ENCODE measurements at places on chromosomes 2 and 18.

- DNase-seq, result no peak
These were observed 619 bp upstream of the FAM168B start for GRCh38 chr2:131093696-131094462.

DNA sequence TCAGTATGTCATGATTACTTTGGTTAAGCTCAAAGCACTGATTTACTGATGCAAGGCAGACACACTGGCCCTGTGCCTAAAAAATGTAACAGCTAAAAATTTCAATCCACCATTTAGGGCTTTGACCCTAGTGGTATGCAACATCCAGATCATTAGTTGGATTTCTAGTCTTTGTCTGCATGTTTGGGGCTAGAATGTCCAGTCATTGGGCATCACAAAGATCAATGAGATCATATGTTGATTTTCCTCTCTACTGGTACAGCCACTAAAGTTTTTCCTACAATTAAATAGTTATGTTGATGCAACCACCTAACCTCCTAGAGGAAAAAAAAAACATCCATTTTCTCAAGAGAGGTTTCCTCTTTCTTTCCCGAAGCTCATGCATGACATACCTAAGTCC is 53.4 kb upstream of the REV1 start:
- no peak for DNase-seq

DNA sequence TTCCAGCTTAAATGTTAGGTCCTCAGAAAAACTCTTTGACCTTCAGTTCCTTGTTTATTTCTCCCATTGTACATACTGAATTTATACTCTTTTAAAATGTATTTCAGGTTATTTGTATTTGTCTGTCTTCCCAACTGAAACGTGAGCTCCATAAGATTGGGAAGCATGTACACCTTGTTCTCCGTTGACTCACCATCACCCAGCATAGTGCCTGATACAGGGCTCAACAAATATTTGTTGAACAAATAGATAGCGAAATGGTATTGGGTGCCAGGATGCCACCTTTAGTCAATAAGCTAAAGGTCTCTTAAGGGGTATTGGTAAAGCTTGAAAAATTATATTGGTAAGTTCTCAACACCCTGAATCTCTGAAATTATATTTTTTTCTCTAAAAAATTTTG is 1841.3 kb upstream of the CELF4 start:
- DNase-seq, result no peak

DNA sequence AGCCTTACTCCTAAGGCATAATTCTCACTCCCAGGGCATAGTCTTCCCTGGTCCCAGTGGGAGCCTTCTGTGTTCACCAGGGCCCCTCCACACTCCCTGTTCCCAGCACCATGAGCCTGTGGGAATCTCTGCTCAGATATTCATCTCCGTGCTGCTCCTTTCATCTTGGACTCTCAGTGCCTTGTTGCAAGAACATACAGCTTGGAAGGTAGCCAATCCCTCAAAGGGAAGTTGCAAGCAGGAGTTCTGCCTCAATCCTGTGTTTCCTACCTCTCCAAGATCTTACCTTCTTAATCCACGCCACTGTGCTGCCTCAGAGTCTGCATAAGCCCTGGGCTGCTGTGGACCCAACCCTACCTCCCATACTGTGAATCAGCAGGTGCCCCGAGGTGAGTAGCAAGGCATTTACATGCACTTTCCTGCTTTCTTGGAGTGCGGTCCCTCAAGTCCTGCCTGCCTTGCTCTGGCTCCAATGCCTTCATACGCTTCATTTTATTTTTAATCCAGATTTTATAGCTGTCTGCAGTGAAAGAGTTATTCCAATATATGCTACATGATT is 413.8 kb upstream of the RAB6C start:
- DNase-seq, result no peak

DNA sequence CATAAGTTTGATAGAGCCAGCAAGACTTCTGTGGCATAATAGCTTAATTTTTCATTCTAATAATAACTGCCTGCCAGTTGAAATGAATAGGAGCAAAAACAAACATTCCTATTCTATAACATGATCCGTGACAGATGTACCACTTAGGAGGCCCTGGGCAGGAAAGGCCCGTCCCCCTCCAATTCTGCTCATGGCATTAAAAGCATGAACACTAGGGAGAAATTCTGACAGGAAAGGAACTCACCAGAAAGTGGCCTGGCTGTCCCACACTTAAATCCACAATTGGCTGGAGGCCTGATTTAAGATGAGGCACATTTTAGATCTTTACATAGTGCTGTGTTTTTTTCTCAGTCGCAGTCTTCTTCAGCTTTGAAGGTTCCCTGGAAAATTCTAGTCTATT is 261.9 kb upstream of the ETAA1 start:
- no peak for DNase-seq

DNA sequence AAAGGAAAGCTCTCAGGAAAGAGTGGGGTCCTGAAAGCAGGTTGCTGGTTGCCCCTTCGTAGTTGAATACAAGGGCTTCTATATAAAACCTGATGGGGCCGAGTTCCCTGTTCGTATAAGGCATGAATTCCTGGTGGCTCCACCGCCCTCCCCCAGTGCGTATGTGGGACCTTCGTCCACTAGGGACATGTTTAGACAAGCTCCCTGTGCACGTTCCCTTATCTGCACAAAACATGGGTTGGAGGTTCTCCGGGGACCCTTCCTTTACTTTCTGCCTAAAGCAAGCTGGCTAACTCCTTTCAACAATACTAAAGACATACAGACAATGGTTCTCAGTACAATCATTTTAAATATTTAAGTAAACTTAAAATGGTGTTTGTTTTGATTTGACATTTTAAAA is 8.0 kb downstream of the CLUL1 start:
- DNase-seq, result no peak

- no peak for DNase-seq
These were observed 289.7 kb downstream of the TRIB2 start for GRCh38 chr2:13006426-13006825.

DNA sequence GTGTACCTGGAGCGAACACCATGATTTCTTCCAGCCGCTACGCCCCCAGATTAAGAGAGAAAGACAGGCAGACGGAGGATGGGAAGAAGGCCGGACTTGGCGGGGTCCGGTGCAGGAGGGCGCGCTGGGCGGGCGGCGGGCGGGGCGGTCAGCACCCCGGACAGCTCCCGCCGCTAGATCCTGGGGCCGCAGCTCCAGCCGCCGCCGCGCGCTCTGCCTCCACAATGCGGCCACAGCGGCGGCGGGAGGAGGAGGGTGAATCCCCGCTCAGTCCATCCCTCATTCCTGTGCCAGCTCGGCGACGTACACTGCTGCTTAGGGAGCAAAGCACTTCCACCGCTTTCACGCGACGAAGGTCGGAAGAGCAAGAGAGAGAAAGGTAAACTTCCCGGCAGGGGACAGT is at the start of gene AKAIN1:
Gene AKAIN1 (minus strand): TSS at position 226 of the 403 bp plus-strand sequence. CDS start 204 bp downstream, at position 22.
- no peak for DNase-seq
